ENCODE measurements at places on chromosomes 3 and 15.

GRCh38 chr3:191076903-191077552 is 122.0 kb upstream of the OSTN start:
- no peak for DNase-seq

GRCh38 chr15:67745073-67746006 is 80.0 kb upstream of the SKOR1 start:
- no peak for DNase-seq

DNA sequence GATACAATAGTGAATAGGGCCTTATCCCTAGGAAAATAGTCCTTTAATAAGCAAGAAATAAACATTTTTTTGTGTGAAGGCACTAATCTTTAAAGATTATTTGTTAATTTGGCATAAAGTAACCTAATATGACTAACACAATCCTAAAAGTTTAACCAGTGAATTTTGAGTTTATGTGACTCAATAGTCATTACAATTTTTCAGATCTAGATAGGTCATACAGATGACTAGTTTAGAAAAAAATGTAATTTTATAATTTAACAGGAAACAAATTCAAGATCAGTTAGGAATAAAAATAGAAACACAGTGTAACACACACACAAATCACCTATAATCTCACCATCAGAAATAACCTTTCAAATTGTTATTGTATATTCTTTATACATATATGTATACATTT is 620.7 kb upstream of the ALCAM start:
- DNase-seq = no peak

DNA sequence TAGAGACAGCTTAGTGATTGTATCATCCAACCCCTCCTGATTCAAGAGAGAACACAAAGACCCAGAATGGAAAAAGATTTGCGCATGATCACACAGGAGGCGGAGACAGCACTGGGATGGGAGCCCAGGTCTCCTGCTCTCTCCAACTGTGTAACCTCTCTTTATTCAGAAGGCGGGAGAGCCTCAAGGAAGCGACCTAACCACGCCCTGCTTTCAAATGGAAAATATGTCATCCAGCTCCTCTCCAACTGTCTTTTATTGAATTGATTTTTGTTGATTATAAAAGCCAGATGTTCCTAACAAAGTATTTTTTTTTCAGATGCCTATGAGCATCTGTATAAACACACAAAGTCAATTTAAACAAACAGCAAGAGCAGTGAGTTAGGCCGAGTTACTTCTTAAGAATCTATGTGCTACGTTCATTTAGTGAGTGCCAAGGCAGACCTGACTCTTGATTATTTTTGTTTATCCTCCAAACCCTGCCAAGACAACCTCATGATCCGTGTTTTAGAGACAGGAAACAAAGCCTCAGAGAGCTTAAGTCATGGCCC is 74.5 kb downstream of the BFSP2 start:
- DNase-seq = peak; percentile 57

GRCh38 chr15:98939311-98940080 is 68.1 kb downstream of the PGPEP1L start:
- DNase-seq = no peak

DNA sequence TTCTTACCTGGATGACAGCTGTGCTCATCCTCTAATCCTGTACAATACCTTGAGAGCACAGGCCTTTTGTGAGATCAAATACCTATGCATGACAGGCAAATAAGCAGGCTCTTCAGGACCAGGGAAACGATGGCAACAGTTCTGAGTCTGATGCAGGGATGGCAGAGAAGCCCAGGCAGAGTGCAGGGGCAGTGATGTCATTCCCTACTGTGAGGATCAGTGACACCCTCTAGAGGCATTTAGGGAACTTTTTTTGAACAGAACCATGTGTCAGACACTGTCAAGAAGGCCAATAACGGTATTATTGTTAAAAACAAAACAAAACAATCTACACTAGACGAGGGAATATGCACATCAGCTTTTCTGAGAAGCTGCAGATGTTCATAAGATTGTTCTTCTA is 314.8 kb upstream of the CTDSPL start:
- peak; percentile 72 for DNase-seq

DNA sequence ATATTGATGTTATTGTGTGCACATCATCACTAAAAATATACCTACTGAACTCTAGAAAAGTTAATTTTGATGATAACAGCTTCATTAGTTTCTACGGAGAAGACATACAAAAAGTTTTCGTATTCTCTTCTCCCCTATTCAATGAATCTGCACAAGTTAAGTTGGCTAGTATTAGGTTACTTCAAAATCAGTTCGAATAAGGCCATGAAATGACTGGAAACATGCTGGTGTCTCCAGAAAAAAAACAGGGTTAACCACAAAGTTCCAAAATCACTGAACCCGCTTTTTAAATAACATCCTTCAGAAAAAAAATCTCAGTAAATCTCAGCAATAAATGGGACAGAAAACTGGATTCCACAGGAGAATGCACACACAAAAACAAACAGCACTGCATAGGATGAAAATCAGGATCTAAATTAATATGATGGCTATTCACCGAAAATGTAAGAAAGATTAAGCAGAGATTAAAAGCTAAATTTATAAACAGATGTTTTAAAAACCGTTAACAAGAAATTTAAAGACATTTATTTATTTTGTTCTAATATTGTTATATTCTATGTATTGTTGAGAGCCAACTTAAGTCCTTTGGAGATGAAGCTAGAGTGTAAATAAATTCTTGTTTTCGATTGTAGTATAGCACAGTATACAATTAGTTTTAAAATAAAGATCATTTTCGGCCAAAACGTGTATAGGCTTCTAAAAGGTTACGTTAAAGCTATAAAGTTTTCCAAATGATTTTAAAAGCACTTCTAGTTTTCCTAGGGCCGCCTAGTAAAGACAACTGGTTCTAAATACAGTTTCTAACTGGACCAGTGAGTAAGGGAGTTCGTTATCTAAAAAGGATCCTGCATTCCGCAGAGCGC is 1.0 kb downstream of the IGSF11 start:
- no peak for DNase-seq

- DNase-seq = no peak
Measured at GRCh38 chr15:89303986-89304385, 30.6 kb downstream of the POLG start.

GRCh38 chr15:33735637-33736247 is 232.6 kb upstream of the CHRM5 start:
- DNase-seq = no peak

- no peak for DNase-seq
Measured at GRCh38 chr3:186173224-186173815, 64.4 kb upstream of the ETV5 start.

DNA sequence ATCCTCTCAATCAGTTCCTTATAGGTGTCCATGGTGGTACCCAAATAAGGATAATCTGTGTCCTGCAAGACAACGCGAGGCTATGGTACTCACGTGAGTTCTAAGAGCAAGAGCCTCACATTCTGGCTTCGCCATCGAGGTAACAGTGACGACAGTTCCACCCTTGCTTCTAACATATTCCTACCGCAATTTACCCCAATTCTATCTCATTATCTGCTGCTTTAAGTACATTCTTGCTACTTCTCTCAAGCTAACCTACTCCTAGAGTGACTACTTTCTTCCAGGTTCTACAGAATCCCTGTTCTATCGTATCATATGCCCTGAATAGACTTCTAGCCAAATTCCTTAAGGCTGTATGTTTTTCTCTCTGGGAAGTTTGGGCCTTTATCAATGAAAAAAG is 26.6 kb downstream of the TFRC start:
- DNase-seq = no peak

DNA sequence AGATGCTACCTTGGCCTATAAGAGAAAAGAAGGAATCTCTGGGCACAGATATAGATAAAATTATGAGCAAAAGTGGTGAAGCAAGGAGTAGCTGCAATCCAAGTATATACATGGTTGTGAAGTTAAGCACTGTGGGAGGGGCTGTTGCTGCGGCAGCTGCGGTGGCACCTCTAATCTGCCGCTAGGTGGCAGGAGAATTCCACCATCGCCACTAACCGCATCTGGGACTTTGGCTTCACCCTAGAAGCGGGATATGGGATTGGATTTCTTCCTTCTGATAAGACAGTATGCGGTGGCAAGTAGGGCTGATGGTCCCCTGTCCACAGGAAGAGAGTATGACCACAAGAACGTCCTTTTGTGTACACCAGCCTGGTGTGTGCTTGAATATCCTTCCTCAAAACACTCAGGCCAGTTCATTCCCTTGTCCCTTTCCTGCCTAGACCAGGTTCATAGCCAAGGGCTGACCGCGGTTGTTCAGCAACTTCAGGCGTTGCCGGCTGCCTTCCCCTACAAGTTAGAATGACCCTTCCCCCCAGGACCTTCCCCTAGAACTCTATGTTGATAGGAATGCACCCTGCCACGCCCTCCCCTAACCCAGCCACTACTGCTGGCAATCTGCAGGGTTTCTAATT is 5.1 kb downstream of the MAGEL2 start:
- DNase-seq = peak; percentile 83

DNA sequence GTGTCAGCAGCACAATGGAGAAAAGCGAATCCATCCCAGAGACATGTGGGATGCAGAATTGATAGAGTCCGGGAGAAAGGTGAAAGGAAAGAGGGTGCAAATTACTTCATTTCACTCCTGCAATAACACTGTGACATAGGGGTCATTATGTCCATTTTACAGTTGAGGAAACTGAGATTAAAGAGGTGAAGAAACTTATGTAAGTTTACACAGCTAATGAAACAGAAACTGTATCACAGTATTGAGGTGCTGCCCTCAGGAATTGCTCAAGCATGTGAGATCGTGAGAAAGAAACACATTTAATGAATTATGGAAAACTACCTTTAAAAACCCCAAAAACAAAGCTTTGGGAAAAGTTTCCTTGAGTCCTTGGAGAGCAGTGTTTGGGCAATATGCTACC is 103.6 kb upstream of the PFN2 start:
- DNase-seq = no peak

DNA sequence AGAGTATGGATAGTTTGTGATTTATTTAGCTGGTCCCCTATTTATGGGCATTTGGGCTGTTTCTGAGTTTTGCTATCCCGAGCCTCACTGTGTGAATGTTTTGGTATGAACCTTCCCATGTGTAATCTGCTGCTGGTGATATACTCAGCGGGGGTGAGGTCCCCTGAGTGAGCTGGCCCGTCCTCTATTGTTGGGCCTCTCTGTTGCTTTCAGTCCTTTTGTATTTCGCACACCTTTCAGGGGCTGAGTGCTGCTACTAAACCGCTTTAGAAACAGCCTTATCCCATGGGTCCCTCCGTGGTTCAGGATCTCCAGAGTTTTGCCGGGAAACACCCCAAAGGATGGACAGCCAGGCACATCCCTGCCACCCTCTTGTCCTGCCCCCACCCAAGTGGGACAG is 94.5 kb downstream of the WNT7A start:
- no peak for DNase-seq

GRCh38 chr15:63858881-63859280 is 25.1 kb upstream of the HERC1 start:
- DNase-seq = no peak

DNA sequence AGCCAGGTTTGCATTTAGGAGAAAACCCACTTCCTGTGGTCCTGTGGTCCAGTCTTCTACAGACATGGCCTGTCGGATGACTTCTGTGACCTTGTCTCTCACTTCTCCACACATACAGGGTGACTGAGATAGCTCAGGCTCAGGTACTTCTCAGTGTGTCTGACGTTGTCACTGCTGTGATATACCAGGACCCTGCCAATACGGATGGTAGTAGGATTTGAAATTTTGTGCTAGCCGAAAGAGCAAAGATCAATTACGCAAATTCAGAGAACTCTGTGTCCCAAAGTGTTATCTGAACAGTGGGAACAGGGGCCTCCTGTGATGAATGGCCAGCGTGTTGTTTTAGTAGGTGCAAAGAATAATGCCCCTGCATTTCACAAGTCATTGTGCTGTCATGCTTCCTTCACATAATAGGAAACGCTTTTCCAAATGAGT is 128.9 kb downstream of the MCTP2 start:
- DNase-seq = no peak

DNA sequence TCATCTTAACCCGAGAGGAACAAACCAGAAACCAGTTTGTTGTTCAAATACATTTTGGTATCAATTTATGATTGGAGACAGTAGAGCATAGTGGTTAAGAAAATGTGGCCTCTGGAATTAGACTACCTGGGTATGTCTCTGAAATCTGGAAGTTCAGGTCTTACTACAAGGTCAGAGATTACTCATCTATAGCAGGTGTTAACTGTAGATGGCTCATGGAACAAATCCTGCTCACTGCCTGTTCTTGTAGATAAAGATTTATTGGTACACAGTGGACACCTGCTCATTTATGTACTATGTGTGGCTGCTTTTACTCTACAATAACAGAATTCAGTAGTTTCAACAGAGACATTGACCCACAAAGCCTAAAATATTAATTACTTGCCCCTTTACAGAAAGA is 413.3 kb downstream of the CNTN6 start:
- DNase-seq = no peak
